Cortex of kidney (tissue), 1 donor: ENCODE measurements at places on chromosomes 2 and 18.

DNA sequence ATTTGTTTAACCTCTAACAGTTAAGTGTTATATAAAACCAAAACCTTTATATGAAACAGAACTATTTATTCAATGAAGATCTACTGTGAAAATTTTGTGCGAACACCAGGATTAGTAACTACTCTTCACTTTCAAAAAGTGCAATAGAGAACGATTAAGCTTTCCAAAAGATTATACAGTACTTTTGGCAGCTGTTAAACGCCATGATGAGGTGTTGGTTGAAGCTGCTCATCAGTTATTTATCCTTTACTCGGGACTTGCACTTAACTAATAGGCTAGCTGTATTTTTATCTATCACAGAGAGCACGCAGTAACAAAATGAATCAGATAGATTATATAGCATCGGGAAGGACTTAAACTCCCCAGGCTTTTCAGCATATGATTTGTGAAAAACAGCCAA, 113.6 kb downstream of the GCA start:
- DNase-seq, result no peak

GRCh38 chr2:173935305-173935704, 29.9 kb downstream of the SP3 start:
- DNase-seq, result no peak

GRCh38 chr2:119517433-119517832, 6.8 kb downstream of the SCTR start:
- no peak for DNase-seq

- no peak for DNase-seq
These were observed 21.6 kb upstream of the KIF5C start for GRCh38 chr2:148853458-148853857.

- DNase-seq, result no peak
These were observed 13.4 kb upstream of the COPS8 start for GRCh38 chr2:237072067-237072931.

- DNase-seq, result no peak
These were observed 59.3 kb downstream of the LRRFIP1 start for GRCh38 chr2:237686659-237687136.

- DNase-seq, result no peak
These were observed 129.6 kb upstream of the SLC1A4 start for GRCh38 chr2:64859312-64860212.

DNA sequence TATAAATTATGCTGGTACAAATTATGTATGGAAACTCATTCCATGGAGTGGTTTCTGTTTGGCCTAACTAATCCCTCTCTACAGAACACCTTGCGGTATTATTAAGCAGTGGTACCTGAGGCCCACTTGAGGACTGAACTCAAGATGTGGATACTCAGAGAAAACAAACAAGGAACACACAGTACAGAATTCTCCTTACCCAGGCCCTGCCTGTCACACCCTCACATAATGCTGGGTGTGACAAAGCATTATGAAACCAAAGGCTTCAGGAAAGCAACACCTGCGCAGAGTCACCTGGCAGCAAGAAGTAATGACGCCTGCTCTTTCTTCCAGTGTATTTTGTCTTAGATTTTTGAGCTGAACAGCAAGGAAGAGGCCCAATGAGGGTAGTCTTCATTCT, 264.7 kb downstream of the PAX3 start:
- DNase-seq, result no peak

GRCh38 chr2:226423498-226423960, 376.1 kb downstream of the IRS1 start:
- DNase-seq, result no peak

- no peak for DNase-seq
These were observed 37.4 kb downstream of the RTN4 start for GRCh38 chr2:55012672-55013484.

GRCh38 chr2:201971531-201972228, 62.0 kb upstream of the FZD7 start:
- DNase-seq, result no peak

GRCh38 chr2:43086451-43087221, 139.8 kb downstream of the ZFP36L2 start:
- DNase-seq, result no peak

DNA sequence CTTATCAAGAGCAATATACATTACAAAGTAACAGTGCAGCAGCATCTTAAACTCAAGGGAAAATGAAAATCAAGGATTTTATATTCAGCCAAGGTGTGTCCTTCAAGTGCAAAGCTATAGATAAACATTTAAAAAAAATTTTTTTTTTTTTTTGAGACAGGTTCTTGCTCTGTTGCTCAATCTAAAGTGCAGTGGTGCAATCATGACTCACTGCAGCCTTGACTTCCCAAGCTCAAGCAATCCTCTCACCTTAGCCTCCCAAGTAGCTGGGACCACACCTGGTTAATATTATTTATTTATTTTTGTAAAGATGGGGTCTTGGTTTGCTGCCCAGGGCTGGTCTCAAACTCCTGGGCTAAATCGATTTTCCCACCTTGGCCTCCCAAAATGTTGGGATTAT, 9.0 kb downstream of the CDKL4 start:
- no peak for DNase-seq

DNA sequence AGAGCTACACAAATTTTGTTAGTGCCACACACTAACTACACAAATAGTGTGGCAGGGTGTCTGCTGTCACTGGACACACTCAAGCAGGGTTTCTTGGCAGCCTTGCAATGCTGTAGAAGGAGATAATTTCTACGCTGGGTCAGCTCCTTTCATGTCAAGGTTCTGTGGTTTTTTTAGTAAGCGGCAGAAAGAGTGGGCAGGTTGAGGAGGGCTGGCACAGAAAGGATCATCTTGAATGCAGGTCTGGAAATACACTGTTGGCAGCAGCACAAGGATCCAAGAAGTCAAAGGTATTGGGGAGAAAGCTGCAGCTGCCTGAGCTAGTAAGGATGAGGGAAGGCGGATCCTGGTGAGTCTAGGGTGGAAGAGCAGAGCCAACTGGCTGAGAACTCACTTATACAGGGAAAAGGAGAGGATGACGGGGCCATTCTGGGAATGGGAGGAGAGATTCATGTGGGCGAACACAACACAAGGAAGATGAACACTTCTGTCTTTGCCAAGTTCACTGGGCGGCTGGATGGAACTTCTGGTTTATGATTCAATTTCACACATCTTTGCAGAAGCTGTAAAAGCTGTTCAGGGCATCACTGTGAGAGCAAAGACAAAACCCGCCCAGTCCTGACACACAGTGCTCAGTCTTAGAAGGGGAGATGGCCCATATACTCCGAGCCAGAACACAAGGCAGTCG, 16.9 kb upstream of the CYRIA start:
- DNase-seq, result no peak

DNA sequence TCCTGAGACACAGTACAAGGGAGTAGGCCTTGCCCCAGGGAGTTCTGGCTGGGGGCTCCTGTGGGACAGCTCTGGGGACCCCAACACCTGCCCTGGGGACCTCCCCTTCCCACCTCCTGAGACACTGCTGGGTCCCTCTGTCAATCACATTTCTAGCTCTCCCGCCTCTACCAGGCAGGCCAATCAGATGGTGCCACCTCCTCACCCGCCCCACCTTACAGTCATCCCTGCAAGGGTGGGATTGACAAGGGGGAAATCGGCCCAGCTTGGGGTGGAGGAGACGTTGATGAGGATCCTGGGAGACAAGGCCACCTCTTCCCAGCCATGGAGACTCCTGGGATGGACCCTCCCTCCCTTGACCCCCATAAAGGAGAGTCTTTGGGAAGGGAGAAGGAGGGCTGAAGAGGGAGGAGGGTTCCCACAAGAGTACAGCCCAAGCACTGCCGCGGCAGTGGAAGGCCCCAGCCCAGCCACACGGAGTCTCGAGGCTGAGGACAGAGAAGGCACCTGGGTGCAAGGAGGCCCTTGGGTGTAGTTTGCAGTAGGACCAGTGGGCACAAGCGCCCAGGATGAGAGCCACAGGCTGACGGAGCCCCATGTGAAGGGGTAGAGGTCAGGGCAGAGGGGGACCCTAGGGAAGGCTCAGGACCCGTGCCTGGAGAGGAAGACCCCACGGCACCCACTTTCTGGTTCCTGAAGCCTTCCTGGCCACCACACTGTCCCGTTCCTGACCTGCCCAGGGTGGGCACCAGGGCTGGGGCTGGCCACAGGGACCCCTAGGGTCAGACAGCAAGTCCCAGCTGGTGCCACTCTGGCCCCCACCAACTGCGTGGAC, 109.9 kb upstream of the OTOS start:
- DNase-seq, result no peak

DNA sequence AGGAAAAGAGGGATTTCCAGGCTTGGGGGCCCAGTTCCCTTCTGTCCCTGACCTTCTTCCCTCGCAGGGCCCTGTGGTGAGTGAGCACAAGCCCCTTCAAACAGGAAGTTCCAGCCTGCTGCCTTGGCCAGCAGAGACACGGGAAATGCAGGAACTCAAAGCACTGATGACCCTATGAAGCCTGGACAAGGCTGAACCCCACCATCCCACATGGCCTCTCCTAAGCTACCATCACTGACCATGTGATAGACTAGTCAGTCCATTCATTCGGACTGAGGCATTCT, 196.4 kb downstream of the TNS1 start:
- DNase-seq, result no peak

GRCh38 chr2:129004940-129005490, 686.3 kb upstream of the HS6ST1 start:
- DNase-seq, result no peak

GRCh38 chr2:120140866-120141265, 82.3 kb downstream of the TMEM185B start:
- DNase-seq, result no peak

GRCh38 chr2:144358979-144359541, 160.9 kb downstream of the ZEB2 start:
- no peak for DNase-seq

DNA sequence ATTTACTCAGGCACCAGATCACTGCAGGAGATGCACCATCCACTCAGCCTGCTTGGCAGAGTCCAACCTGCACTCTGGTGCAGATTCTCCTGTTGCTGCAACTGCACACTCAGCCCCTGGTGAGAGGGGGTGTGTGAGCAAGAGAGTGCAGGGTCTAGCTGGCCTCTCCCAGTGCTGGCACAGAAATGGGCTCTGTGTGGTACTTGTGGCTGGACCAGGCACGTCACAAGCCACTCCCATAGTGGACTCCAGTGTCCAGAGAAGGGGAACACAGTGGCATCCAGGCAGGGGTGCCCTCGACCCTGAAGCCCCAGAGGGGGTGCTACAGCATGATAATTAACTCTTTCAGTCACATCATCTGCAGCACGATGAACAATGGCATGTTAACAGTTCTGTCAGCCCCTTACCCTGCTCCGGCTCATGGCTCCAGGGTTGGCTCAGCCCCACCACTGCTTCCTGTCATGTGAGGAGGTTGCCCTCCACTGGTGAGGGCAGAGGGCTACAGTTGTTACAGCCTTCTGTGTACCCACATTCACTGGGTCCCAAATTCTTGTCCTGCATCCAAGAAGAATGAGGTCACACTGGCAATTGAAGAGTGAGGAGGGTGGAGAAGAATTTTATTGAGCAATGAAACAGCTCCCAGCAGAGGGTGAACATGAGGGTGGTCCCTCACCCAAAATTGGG, 135.7 kb downstream of the EVA1A start:
- no peak for DNase-seq

DNA sequence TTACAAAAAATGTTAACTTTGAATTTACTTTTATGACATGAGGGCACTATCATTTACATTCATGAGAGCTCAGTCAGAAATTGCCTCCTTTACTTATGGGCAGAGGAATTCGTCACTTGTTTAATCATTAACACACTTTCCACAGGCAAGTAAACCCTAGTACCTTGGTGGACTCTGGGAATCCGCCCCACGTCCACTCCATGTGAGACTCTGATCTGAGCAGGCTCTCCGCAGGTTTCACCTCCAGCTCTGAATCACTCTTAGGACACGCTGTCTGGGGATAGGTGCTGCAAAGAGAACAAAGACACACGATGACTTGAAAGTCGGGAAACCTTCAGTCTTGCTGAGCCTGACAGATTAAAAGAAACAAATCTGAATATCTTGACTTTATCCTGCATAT, 73.6 kb downstream of the LPIN2 start:
- no peak for DNase-seq

- no peak for DNase-seq
These were observed 301.0 kb upstream of the SLC39A10 start for GRCh38 chr2:195356026-195356425.

DNA sequence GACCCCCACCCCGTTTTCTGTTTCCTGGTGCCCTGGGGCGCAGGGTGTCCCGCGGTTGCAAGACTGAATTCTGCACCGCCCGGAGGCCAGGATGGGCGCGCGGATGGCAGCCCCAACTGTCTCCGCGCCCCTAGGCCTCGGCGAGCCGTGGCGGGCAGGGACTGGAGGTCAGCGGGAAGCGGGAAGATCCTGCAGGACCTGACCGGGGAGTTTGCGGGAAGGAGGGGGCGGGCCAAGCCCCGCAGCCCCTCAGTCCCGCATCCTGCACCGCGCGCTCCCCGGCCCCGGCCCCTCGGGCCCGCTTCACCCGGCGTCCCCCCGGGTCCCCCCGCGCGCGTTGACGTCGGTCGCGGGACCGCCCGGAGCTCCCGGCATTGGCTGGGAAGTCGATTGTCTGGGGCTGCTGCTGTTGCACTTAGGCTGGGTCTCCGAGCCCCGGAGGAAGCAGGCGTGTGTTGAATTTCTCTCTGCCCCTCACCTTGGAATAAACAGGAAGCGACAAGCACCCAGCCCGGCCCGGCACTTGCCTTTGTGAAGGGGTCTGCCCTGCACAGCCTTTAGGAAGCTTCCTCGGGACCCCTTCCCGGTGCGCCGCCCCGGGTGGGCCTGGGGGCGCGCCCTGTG, at the start of gene LDLRAD4:
LDLRAD4 (plus strand) TSS at position 393 of the 624 bp plus-strand sequence.
- DNase-seq, result no peak

DNA sequence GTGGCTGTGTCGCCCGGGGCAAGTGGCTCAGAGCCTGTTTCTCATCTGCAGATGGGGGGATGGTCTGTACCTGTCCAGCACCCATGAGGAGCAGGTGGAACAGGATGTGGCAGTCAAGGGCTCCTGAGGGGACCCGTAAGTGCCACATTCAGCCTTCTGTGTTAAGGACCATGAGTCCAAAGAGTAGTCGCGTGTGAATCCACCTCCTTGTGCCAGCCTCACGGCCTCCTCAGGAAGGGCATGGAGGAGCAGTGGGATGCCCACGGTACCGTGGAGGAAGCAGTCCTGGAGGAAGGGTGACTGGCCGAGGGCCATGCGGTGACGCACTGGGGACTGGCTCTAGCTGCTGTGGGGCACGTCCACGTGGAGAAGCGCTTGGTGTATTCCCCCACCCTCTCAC, 61.1 kb downstream of the ODC1 start:
- DNase-seq, result no peak

DNA sequence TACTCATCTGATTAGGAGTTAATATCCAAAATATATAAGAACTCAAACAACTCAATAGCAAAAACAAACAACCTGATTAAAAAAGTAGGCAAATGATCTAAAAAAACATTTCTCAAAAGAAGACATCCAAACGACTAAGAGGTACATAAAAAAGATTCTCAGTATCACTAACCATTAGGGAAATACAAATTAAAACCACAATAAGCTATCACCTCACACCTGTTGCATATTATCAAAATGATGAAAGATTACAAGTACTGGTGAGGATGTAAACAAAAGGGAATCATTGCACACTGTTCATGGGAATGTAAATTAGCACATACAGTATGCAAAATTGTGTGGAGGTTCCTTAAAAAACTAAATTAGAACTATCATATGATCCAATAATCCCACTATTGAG, 865.5 kb downstream of the TMEM182 start:
- DNase-seq, result no peak

GRCh38 chr18:824179-824578, 12.1 kb upstream of the YES1 start:
- no peak for DNase-seq
